Progenitor cell of endocrine pancreas (in vitro differentiated cells): ENCODE measurements at places on chromosomes 7 and 10.

- no peak for DNase-seq
These were observed 16.8 kb downstream of the CALU start for GRCh38 chr7:128755819-128756476.

DNA sequence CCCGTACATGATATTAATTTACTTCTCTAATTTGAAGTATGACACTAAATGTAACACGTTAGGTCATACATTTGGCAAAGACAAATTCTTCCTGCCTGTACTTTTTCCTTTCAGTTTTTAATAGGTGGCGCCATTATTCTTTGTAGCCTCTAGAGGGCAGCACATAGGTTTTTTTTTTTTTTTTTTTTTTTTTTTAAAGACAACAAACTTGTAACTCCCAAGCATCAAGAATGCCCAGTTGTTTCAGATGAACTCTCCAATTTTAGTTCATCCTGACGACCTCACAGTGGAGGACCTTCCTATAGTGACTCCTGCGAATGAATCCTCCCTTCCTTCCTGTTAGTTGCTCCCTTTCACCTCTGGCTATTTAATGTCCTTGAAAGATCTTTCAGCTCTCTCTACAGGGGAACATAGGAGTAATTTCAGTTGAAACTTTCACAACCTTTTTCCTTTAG is 139.3 kb upstream of the HDAC9 start:
- DNase-seq = no peak

GRCh38 chr7:83014546-83014945 is 148.1 kb downstream of the PCLO start:
- no peak for DNase-seq

DNA sequence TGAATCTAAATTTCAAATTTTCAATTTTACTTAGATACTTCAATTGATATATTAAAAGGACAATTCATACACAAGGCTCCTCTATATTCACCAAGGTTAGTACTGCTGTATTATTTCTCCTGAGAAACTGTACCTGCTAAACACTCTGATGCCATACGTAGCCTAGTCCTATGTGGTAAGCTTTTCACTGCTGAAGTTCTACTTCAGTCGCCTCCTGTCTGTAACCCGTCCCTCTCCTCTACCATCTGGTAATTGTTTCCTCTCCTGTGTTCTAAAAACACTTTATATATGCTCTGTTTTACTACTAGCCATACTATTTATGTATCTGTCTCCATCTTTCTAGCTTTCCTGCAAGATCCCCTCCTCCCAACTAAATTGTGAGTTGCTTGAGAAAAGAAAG is 20.2 kb downstream of the PDZD8 start:
- DNase-seq = no peak

DNA sequence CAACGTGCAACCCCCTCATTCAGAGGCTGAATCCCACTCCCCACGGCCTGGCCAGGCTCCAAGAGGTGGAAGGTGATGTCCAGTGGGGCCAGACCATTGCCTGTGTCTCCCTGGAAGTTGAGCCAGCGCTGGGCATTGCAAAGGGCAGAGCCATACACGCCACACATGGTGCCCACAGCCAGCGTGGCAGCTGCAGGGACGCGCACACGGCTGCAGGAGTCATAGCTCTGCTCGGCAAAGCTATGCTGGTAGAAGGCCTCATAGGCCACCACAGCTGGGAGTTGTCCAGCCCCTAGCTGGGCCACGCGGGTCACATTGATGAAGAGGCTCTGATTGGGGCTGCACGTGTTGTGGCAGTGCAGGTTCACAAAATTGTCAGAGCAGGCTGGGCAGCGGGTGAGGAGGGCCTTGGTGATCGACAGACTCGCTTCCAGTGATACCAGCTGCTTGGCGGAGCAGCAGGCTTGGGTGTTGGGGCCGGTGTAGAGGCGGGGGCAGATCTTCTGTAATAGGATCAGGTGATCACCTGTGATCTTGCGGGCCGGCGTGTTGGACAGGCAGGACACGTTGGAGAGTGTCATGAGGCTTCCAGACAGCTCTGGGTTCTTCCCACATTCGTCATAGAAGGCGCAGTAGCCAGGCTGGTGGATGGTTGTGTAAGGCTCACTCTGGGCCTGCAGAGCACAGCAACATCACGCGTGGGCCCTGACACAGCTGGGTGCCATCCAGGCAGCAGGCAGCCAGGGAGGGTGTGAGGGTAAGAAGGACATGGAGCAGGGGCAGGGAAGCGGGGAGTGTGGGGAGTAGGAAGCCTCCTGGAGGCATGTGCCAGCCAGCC is 1.2 kb downstream of the NPC1L1 start:
- no peak for DNase-seq

- no peak for DNase-seq
These were observed 477.3 kb upstream of the CELF2 start for GRCh38 chr10:10540398-10540797.

GRCh38 chr10:91163269-91163868 is 57.1 kb upstream of the PCGF5 start:
- DNase-seq = peak; percentile 25

DNA sequence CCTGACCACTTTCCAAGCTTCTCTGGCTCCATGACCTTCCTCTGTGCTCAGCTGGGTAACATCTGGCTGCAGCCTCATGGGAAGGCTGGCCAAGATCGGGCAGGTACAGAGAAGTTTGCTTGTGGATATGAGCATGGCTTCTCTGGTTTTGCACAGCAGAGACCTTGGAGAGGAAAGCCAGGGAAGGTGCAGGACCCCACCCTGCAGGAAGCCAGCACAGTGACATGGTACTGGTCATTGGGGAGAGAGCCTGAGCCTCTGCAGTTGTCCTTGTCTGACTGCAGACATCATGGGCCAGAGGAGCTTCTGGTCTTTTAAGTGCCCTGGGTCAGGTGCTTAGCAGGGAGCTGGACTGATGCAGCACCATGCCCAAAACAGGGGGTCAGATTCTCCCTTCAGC is 70.6 kb upstream of the LEP start:
- DNase-seq = no peak

- DNase-seq = no peak
These were observed 89.5 kb upstream of the ACBD5 start for GRCh38 chr10:27330074-27330473.

DNA sequence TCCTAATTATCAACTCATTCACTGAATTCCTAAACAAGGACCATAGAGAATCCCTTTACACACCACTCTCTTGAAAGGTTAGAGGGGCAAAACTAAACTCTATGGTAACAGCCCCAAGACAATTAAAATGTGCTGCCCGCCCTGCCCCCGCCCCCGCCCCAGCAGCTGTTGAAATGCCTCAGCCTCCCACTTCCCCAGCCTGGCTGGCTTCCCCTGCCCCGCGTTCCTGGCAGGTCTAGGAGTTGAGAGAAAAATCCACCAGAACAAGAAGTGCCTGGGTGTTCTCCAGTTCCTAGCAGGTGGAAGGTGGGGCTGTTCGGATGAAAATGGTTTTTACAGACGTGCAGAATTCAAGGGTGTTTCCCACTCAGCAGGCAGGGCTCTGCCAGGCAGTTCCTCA is 109.5 kb upstream of the ZEB1 start:
- no peak for DNase-seq

GRCh38 chr7:50792342-50793119 is 9.8 kb upstream of the GRB10 start:
- peak; percentile 50 for DNase-seq

DNA sequence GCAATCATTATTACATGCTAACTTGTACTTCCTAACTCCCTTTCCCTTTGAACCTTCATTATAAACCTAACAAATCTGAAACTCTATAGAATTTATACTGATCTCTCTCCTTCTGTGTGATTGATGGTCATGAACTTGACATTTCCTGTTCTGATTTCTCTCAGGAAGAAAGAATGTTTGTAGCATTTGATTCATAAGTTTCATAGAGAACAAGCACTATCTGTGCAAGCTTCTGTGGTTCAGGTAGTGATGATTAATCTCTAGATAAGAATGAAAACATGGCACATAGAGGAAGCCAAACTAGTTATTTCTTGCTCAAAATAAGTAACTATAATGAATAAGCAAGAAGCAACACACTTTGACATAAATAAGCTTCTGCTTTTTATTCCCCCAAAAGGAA is 34.2 kb downstream of the TFPI2 start:
- no peak for DNase-seq

DNA sequence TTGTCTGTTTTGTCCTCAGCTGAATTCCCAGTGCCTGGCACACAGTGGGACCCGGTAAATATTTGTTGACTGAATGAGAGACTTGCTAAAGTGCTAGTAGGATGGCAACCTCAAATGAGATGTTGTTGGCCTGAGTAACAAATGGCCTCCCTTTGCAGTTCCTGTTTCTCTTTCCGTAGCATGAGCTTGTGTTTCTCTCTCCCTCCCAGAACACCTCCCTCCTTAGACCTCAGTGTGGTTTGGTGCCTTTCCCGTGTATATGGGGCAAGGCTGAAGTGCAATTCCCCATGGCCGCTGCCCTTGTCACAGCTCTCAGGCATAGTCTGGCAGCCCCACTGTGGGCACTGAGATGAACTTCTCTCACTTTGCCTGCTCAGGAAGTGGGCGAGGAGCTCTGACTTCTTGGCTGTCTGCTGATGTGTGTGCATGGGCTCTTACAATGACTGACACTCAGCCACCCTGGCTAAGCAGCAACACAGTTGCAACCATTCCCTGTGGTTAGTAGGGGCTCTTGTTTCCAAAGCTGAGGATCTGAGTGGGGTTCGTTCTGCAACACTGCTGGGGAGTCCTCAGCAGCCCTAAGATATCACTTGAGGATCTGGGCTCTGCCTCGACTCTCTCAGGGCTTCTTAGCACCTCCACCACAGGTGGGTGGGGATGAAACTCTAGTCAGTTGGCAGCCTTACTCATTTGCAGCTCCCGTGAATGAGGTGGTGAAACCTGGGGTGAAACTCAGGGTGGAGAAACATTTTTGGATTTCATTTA is 136.1 kb downstream of the ICA1 start:
- no peak for DNase-seq
